ENCODE measurements at places on chromosomes 1 and 21. TPM values are rescaled to one million over a fixed set of nuclear protein-coding genes. Genes with fewer than 3 reads are reported as not detected.

SPRR1B gene
- not detected for total RNA-seq

FAM110D gene
- 2.3 TPM for total RNA-seq

RGS2 gene
- total RNA-seq = 41.5 TPM

SAMSN1 gene
- total RNA-seq = 9.9 TPM

TDRD10 gene
- total RNA-seq = 3.8 TPM

TMEM9 gene
- 74.3 TPM for total RNA-seq

CAPN8 gene
- total RNA-seq = 77.9 TPM

SRRM1 gene
- 120 TPM for total RNA-seq

KCNJ6 gene
- 0.03 TPM for total RNA-seq

RAB25 gene
- 59.4 TPM for total RNA-seq

LCE6A gene
- total RNA-seq = not detected

FCRL5 gene
- 1.1 TPM for total RNA-seq

CSMD2 gene
- 0.52 TPM for total RNA-seq

CXADR gene
- total RNA-seq = 22.4 TPM

CELA3A gene
- not detected for total RNA-seq

KCNE2 gene
- not detected for total RNA-seq

CHIT1 gene
- 3.0 TPM for total RNA-seq

S100A6 gene
- 1,672 TPM for total RNA-seq

ATP1A2 gene
- total RNA-seq = 5.0 TPM

TAS1R1 gene
- not detected for total RNA-seq

BCAR3 gene
- 26.0 TPM for total RNA-seq

BTG3 gene
- total RNA-seq = 81.4 TPM

HLX gene
- total RNA-seq = 22.6 TPM

RNF207 gene
- 12.6 TPM for total RNA-seq

PAPPA2 gene
- 0.09 TPM for total RNA-seq

AGBL4 gene
- 1.1 TPM for total RNA-seq

HHIPL2 gene
- not detected for total RNA-seq

B4GALT2 gene
- total RNA-seq = 39.1 TPM
